Activated T-helper 1 cell treated with anti-CD3 and anti-CD28 coated beads, Interleukin-12 subunit alpha, Interleukin-12 subunit beta, Interleukin-2, Interleukin-4 antibody, amounts not matched to agents 30 ng/mL and 10 ng/mL and 1 ng/mL, durations not matched to agents 14 hours and 24 hours and 36 hours (primary cell): ENCODE measurements at places on chromosomes 2 and 18. TPM values are rescaled to one million over a fixed set of nuclear protein-coding genes. Genes with fewer than 3 reads are reported as not detected.

Gene NAT8
- not detected in 2 replicates for total RNA-seq

DNA sequence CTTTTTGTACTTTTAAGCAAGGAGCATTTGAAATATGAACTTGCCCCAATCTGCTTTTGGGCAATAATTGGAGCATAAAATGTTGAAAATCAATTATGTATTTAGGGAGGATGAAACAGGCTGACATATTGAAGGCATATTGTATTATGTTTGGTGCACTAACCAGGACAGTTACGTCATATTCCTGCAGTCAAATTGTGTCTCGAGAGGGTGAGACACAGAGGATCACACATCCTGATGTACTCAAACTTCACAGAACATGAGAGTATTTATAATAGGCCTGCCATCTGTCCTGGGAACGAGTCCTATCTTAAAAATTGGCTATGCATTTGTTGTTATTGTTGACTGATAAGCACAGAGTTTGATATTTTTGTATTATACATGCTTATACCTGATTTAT is 44.7 kb downstream of the TANC1 start:
- no peaks in the 10 kb centered on the region for H3K27me3 ChIP-seq
- no peak for DNase-seq
- H3K36me3 ChIP-seq: no peaks in the 10 kb centered on the region
- H3K4me1 ChIP-seq: no peaks in the 10 kb centered on the region
- no peak overlapping the region for H3K27ac ChIP-seq
- no peak overlapping the region for H3K4me3 ChIP-seq

DNA sequence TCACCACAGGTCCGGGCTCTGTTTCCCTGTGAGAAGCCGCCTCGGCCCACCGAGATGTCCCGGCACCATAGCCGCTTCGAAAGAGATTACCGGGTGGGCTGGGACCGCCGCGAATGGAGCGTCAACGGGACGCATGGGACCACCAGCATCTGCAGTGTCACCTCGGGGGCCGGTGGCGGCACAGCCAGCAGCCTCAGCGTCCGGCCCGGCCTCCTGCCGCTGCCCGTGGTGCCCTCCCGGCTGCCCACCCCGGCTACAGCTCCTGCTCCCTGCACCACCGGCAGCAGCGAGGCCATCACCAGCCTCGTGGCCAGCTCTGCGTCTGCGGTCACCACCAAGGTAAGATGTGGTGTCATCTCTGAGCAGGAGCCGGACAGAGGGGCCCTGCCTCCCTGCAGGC is 177.2 kb downstream of the KLHL29 start:
- H3K27me3 ChIP-seq: no peaks in the 10 kb centered on the region
- no peak overlapping the region for H3K4me3 ChIP-seq
- no peaks in the 10 kb centered on the region for H3K36me3 ChIP-seq
- H3K27ac ChIP-seq: no peak overlapping the region

DNA sequence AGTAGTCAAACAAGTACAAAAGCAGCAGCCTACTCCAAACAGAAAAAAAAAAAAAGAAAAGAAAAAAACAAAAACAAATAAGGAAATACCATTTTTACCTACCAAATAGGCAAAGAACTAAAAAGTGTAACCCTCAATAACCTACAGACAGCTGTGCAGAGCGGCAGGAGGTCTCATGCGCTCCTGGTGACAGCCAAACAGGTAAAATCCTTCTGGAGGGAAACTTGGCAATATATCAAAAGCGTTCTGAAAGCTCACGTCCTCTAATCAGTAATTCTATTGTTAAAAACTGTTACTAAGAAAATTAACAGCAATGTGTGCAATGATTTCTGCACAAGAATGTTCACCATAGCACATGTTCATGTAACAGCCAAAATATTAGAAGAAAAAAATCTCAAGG is 105.6 kb downstream of the AFF3 start:
- H3K4me1 ChIP-seq: no peaks in the 10 kb centered on the region
- no peaks in the 10 kb centered on the region for H3K27me3 ChIP-seq
- no peak overlapping the region for H3K4me3 ChIP-seq
- DNase-seq: no peak
- no peak overlapping the region for H3K27ac ChIP-seq

DNA sequence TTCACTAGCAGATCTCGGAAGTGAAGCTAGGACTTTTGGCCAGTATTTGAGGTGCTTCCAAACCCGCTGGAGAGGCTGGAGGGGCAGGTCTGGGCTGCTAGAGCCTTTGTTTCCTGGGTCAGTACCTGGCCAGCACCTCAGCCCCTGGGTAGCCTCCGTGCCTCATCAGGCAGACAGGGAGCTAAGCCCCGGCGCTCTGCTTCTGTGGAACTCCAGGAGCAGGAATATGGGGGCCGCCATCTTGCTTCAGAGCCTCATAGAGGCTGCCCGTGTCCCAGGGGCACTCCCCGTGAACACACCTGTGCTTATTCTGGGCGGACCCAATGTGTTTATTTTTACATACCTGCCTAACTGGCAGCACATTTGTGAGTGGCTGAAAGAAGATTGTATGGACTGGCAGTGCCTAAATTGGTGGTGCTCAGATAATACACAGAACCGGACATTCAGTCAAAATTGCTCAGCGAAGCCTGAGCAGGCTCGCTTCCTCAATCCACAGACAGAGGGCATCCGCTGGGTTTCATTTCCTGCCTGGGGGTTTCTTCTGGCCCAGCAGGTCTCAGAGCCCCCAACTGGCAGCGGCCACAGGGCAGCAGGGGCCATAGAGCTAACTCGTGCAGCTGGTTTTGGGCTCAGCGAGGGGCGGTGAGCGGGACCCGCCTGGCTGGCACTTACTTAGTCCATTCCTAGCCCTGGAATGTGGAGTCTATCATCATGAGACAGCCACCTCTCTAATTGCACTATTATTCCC is 176.8 kb upstream of the ALKAL2 start:
- H3K4me3 ChIP-seq: no peak overlapping the region
- no peak for DNase-seq
- no peaks in the 10 kb centered on the region for H3K36me3 ChIP-seq
- H3K4me1 ChIP-seq: peaks cover 22% of the 10 kb centered on the region

DNA sequence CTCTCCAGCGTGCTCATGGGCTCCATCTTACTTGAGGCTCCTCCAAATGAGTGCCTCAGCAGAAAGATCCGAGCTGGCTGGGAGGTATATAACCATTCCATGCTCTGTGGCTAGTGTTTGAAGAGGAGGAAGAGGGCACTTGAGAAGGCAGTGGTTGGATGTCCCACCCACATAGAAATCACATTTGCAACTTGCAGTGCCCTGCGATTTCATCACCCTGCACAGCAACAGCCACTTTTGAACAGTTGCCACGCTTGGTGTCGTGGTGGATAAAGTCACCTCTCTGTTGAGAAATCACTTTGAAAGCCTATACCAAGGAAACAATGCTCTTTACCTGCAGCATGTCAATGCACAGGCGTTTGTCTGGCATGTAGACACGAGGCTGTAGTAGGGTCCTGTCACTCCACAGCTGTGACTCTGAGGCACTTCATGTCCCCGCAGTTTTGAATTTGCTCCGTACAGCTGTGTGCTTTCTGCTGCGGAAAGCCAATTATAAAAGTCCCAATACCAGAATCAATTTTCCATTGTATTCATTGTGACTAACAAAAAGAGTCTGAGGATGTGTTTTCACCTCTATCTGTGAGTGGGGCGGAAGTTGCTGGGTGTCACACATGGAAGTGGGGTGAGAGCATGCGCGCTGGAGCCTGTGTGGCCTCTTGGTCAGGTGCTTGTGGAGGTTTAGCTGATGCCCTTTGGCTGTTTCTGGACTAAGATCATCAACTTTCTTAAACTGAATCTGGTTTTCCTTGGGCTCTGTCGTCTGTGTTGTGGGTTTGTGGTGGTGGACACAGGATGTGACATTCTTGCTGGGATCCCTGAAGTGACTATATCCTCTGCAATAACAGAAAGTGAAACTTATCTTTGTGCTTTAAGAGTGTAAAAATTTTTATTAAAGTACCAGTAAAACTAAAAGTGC is 2.8 kb downstream of the CNDP2 start:
- peaks cover 67% of the 10 kb centered on the region for H3K4me1 ChIP-seq
- peaks cover 4% of the 10 kb centered on the region for H3K27me3 ChIP-seq
- peak; percentile 77 for DNase-seq
- H3K27ac ChIP-seq: peak overlapping the region; percentile 99
- peaks cover 40% of the 10 kb centered on the region for H3K36me3 ChIP-seq
- H3K4me3 ChIP-seq: peak overlapping the region; percentile 88

GRCh38 chr18:75127143-75128021 is 81.6 kb downstream of the PTGR3 start:
- H3K36me3 ChIP-seq: no peaks in the 10 kb centered on the region
- H3K4me1 ChIP-seq: peaks cover 5% of the 10 kb centered on the region
- no peak for DNase-seq
- no peak overlapping the region for H3K27ac ChIP-seq

GRCh38 chr2:103135679-103136078 is 373.8 kb downstream of the TMEM182 start:
- H3K27me3 ChIP-seq: no peaks in the 10 kb centered on the region
- no peak overlapping the region for H3K27ac ChIP-seq
- H3K36me3 ChIP-seq: no peaks in the 10 kb centered on the region
- DNase-seq: no peak
- no peak overlapping the region for H3K4me3 ChIP-seq

Gene NTSR2
- total RNA-seq: not detected in 2 replicates

Gene CAVIN2
- total RNA-seq: not detected in 2 replicates

GRCh38 chr2:24711865-24712264 is 81.3 kb downstream of the PTRHD1 start:
- H3K36me3 ChIP-seq: peaks cover 25% of the 10 kb centered on the region
- no peaks in the 10 kb centered on the region for H3K27me3 ChIP-seq
- H3K4me1 ChIP-seq: no peaks in the 10 kb centered on the region
- H3K4me3 ChIP-seq: no peak overlapping the region
- no peak overlapping the region for H3K27ac ChIP-seq
- no peak for DNase-seq

- H3K4me3 ChIP-seq: no peak overlapping the region
- H3K36me3 ChIP-seq: no peaks in the 10 kb centered on the region
- no peak for DNase-seq
These were observed 25.0 kb downstream of the SPP2 start for GRCh38 chr2:234075518-234075915.

- H3K36me3 ChIP-seq: no peaks in the 10 kb centered on the region
- H3K27ac ChIP-seq: no peak overlapping the region
- no peak overlapping the region for H3K4me3 ChIP-seq
- no peaks in the 10 kb centered on the region for H3K27me3 ChIP-seq
These were observed 261.5 kb downstream of the AFF3 start for GRCh38 chr2:99880964-99881294.

GRCh38 chr2:224417361-224417729 is 15.4 kb upstream of the FAM124B start:
- H3K27me3 ChIP-seq: peaks cover 7% of the 10 kb centered on the region
- no peak overlapping the region for H3K4me3 ChIP-seq
- DNase-seq: no peak
- no peaks in the 10 kb centered on the region for H3K4me1 ChIP-seq

DNA sequence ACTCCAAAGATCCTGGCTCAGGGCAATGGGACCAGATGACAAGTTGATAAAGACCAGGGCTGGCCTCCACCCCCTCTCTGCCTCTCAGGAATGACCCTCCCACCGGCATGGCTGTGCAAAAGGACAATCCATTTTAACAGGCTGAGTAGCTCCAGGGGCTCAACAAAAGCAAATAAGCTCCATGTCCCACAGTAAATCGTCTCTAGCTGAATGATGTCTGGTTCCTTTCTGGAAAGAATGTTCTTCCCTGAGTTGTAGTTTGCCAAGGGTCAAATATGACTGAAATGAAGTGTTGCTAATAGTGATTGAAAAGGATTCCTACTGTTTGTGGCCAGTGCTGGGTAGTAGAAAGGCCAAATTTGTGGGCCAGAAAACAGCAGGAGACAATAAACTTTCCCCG is 434.4 kb upstream of the ETAA1 start:
- H3K27me3 ChIP-seq: no peaks in the 10 kb centered on the region
- DNase-seq: no peak
- H3K27ac ChIP-seq: no peak overlapping the region
- H3K4me3 ChIP-seq: no peak overlapping the region

Gene IL1RL2
- total RNA-seq: 0.16 TPM in 1 of 2 replicates, not detected in the other

DNA sequence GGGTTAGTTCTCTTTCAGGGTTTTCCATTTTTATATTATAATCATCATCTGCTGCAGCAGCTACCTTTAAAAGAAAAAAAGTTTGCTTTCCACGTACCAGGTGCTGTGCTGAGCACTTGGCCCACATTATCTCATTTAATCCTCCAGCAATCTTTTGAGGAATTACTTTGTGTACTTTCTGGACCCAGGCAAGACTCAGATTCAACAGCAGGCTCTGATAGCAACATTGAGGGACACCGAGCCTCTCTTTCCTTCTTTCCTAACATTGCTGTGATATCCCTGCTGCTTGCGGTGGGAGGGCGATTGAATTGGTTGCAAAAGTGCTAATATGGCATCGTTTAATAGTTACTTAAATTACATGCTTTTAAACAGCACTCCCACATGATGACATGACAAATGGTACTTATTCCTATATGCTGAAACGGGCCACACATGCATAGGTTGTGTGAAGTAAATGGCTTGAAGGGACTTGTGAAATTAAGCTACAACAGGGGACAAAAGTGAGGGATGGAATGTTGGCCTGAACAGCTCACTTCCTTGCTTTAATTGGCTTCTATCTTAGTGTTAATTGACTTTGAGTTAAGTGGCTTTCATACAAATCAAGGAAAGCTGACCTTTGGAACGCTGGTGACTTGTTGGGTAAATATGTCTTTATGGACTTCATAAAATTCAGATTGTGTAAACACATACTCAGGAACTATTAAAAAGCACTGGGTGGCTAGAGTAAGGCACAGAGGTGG is 21.2 kb downstream of the SPRED2 start:
- peaks cover 10% of the 10 kb centered on the region for H3K27me3 ChIP-seq
- H3K36me3 ChIP-seq: peaks cover 6% of the 10 kb centered on the region
- no peak overlapping the region for H3K4me3 ChIP-seq
- no peak for DNase-seq
- peaks cover 22% of the 10 kb centered on the region for H3K4me1 ChIP-seq
- H3K27ac ChIP-seq: no peak overlapping the region

Gene NR4A2
- 20.5 and 21.9 TPM in 2 replicates for total RNA-seq

- no peaks in the 10 kb centered on the region for H3K27me3 ChIP-seq
- H3K36me3 ChIP-seq: no peaks in the 10 kb centered on the region
- no peaks in the 10 kb centered on the region for H3K4me1 ChIP-seq
- DNase-seq: no peak
- no peak overlapping the region for H3K4me3 ChIP-seq
These were observed 127.7 kb upstream of the DSEL start for GRCh38 chr18:67644226-67644625.

DNA sequence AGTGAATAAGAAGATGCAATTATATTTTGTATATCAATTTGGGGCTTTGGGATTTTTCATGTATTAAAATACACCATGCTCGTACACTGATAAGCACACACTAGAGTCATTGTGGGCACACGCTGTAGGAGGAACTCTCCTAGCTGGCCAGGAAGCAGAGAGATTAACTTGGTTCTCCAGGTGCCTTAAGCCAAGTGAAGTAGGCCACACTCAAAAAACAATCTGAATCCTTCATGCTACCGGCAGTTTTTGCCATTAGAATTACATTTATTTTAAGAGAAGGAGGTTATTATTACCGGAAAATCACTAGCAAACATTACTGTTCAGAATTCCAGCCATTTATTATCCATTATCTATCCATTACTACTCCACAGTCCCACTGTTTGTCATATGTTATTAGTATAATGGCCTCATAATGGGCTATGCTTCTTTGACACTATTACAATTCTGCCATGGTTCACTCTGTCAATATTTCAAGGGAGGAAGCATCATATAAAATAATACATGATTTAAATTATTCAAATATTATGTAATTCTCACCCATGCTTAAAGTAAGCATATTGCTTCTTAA is 214.4 kb downstream of the L3MBTL4 start:
- H3K4me1 ChIP-seq: no peaks in the 10 kb centered on the region
- no peak overlapping the region for H3K4me3 ChIP-seq
- no peaks in the 10 kb centered on the region for H3K27me3 ChIP-seq
- no peaks in the 10 kb centered on the region for H3K36me3 ChIP-seq
- no peak for DNase-seq

Gene TXNDC2
- 0.26 TPM in 1 of 2 replicates, not detected in the other for total RNA-seq
